Caki2 (cell line): ENCODE measurements at places on chromosomes 2 and 18. TPM values are rescaled to one million over a fixed set of nuclear protein-coding genes. Genes with fewer than 3 reads are reported as not detected.
A peak's percentile ranks its signal among the peaks of the same experiment; 100 is the strongest.

GRCh38 chr2:73266061-73266901 is 18.0 kb downstream of the FBXO41 start:
- no peak for DNase-seq

GRCh38 chr2:133993160-133993559 is 260.7 kb upstream of the MGAT5 start:
- DNase-seq, result no peak

Gene BUB1
- 76.6 and 93.2 TPM in 2 replicates for total RNA-seq

DNA sequence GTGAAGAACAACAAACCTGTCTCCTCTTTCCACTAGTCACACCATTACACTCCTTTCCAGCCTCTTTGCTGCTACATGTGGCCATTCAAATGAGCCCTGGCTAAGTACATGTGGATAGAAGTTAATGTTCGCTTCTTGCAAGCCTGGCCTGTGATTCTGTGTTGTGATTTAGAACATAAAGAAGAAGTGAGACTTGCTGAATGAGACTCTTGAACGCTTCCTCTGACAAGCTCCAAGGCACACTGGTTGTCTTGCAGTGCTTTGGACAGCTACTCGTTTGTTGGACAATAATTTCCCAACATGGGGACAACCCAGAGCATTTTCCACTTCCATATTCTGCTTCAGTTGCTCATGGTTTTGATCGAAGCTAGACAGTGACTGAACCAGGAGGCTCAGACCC is 57.3 kb downstream of the CCDC74A start:
- DNase-seq, result no peak

DNA sequence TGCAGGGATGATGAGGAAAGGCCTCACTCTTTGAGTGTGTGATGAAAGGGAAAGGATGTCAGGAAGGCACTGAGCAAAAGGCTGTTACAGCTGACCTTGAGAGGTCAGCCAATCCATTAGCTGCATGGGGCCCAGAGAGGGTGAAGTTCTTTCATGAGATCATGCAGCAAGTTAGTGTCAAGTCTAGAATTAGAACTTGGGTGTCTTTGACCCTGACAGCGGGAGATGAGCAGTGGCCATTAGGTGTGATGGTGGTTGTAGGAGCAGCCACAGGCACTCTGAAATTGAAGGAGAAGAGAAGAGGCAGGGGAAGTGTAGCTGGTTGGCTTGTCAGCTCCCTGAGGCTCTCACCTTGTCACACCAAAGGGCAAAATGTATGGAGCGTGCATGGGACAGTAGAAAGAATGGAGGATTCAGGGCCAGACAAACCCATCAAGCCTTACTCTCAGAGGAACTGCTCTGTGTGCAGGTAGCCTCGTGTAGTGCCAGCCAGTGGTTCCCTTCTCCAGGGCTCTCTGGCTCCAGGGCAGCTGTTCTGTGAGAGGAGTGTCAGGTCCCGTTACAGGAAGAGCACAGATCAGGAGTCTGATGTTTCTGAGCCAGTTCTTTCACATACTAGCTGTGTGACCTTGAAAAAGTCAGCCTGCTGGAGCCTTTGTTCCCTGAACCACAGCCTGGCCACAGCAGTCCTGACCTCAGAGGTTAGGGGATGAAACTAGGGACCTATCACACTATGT is 35.9 kb downstream of the MAP4K4 start:
- no peak for DNase-seq

GRCh38 chr18:62450546-62451410 is 72.0 kb upstream of the ZCCHC2 start:
- peak; percentile 87 for DNase-seq

- no peak for DNase-seq
These were observed 141.0 kb upstream of the CTDP1 start for GRCh38 chr18:79538635-79539034.

- peak; percentile 18 for DNase-seq
These were observed 39.9 kb downstream of the STK17B start for GRCh38 chr2:196131384-196131937.

GRCh38 chr18:42780171-42780570 is 335.3 kb downstream of the RIT2 start:
- no peak for DNase-seq

GRCh38 chr2:127627740-127628571 is 18.0 kb upstream of the GPR17 start:
- no peak for DNase-seq

- DNase-seq, result peak; percentile 62
These were observed 71.3 kb upstream of the NYAP2 start for GRCh38 chr2:225328192-225328591.

- DNase-seq, result peak; percentile 45
These were observed 52.9 kb downstream of the SCG2 start for GRCh38 chr2:223549215-223549614.

Gene EPB41L3
- 1.6 TPM in 1 of 2 replicates, not detected in the other for total RNA-seq

GRCh38 chr18:26545335-26546123 is 2.8 kb downstream of the KCTD1 start:
- DNase-seq, result no peak

GRCh38 chr18:11997466-11997865 is 16.2 kb downstream of the IMPA2 start:
- no peak for DNase-seq

- DNase-seq, result no peak
These were observed 1.5 kb upstream of the GPBAR1 start for GRCh38 chr2:218259099-218259961.

Gene HTR2B
- 0.12 and 0.51 TPM in 2 replicates for total RNA-seq

- DNase-seq, result peak; percentile 2
These were observed 807.0 kb downstream of the SLC4A3 start for GRCh38 chr2:220434385-220434784.

Gene REL
- total RNA-seq, result 1.9 and 8.6 TPM in 2 replicates

Gene ADCY3
- total RNA-seq, result 16.9 and 50.9 TPM in 2 replicates

Gene GYPC
- total RNA-seq, result 47.2 and 67.3 TPM in 2 replicates

GRCh38 chr2:122329278-122329677 is 573.8 kb downstream of the TSN start:
- no peak for DNase-seq

Gene EGR4
- not detected in 2 replicates for total RNA-seq
